Articular chondrocyte of knee joint (primary cell): ENCODE measurements at places on chromosomes 2 and 18. TPM values are rescaled to one million over a fixed set of nuclear protein-coding genes. Genes with fewer than 3 reads are reported as not detected.

GAL3ST2 gene
- total RNA-seq = 0.26 TPM in 1 of 2 replicates, not detected in the other

FLACC1 gene
- 2.5 and 2.9 TPM in 2 replicates for total RNA-seq

CACNB4 gene
- total RNA-seq = 93.8 and 102 TPM in 2 replicates

RAMP1 gene
- total RNA-seq = 6.8 TPM in 2 replicates

SCYGR4 gene
- total RNA-seq = 0.11 TPM in 1 of 2 replicates, not detected in the other

ZNG1B gene
- 29.1 and 35.7 TPM in 2 replicates for total RNA-seq

ITPRIPL1 gene
- 2.6 and 4.6 TPM in 2 replicates for total RNA-seq

INPP5D gene
- 0.13 and 0.22 TPM in 2 replicates for total RNA-seq

TRIM43 gene
- total RNA-seq = not detected in 2 replicates

ANKRD23 gene
- 1.6 and 3.0 TPM in 2 replicates for total RNA-seq

PROKR1 gene
- 0.11 TPM in 1 of 2 replicates, not detected in the other for total RNA-seq

IL37 gene
- total RNA-seq = not detected in 2 replicates

CHST9 gene
- not detected in 2 replicates for total RNA-seq

KCNJ13 gene
- under 0.01 TPM in 1 of 2 replicates, not detected in the other for total RNA-seq

C2orf78 gene
- total RNA-seq = not detected in 2 replicates

COLEC12 gene
- total RNA-seq = 28.0 and 38.5 TPM in 2 replicates

HNMT gene
- 31.5 and 63.0 TPM in 2 replicates for total RNA-seq

UGT1A7 gene
- total RNA-seq = not detected in 2 replicates

DSG1 gene
- not detected in 2 replicates for total RNA-seq

CDH20 gene
- total RNA-seq = not detected in 2 replicates

DPYSL5 gene
- not detected in 2 replicates for total RNA-seq

BOD1L2 gene
- total RNA-seq = not detected in 2 replicates

CNGA3 gene
- 0.43 TPM in 1 of 2 replicates, not detected in the other for total RNA-seq

ERICH2 gene
- 0.39 and 0.43 TPM in 2 replicates for total RNA-seq

TMEM200C gene
- under 0.01 TPM in 1 of 2 replicates, not detected in the other for total RNA-seq

MYO1B gene
- total RNA-seq = 245 and 294 TPM in 2 replicates

C2orf92 gene
- 2.2 and 4.0 TPM in 2 replicates for total RNA-seq

NMUR1 gene
- under 0.01 and 0.26 TPM in 2 replicates for total RNA-seq
